ENCODE measurements at places on chromosomes 13 and 19.
A peak's percentile ranks its signal among the peaks of the same experiment; 100 is the strongest.

DNA sequence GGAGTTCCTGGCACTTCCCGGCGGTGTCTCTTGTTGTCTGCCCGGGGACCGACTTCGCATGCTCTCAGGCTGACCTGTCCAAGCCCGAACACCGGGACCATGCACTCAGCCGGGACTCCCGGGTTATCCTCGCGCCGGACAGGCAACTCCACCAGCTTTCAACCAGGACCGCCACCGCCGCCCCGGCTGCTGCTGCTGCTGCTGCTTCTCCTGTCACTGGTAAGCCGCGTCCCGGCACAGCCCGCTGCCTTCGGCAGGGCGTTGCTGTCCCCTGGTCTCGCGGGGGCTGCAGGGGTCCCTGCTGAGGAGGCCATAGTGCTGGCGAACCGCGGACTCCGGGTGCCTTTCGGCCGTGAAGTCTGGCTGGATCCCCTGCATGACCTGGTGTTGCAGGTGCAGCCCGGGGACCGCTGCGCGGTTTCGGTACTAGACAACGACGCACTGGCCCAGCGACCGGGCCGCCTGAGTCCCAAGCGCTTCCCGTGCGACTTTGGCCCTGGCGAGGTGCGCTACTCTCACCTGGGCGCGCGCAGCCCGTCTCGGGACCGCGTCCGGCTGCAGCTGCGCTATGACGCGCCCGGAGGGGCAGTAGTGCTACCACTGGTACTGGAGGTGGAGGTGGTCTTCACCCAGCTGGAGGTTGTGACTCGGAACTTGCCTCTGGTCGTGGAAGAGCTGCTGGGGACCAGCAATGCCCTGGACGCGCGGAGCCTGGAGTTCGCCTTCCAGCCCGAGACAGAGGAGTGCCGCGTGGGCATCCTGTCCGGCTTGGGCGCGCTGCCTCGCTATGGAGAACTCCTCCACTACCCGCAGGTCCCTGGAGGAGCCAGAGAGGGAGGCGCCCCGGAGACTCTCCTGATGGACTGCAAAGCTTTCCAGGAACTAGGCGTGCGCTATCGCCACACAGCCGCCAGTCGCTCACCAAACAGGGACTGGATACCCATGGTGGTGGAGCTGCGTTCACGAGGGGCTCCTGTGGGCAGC is 661 bp downstream of the FREM2 start:
- DNase-seq: no peak

GRCh38 chr19:10104665-10105508 is 1.3 kb upstream of the PPAN start:
- DNase-seq: no peak

- DNase-seq: no peak
Observed at GRCh38 chr19:52694921-52695320, 39.9 kb downstream of the ZNF611 start.

GRCh38 chr19:1267477-1268225 is 1.5 kb upstream of the CIRBP start:
- DNase-seq: no peak

- DNase-seq: no peak
Observed at GRCh38 chr13:59360108-59360507, 803.6 kb downstream of the DIAPH3 start.

DNA sequence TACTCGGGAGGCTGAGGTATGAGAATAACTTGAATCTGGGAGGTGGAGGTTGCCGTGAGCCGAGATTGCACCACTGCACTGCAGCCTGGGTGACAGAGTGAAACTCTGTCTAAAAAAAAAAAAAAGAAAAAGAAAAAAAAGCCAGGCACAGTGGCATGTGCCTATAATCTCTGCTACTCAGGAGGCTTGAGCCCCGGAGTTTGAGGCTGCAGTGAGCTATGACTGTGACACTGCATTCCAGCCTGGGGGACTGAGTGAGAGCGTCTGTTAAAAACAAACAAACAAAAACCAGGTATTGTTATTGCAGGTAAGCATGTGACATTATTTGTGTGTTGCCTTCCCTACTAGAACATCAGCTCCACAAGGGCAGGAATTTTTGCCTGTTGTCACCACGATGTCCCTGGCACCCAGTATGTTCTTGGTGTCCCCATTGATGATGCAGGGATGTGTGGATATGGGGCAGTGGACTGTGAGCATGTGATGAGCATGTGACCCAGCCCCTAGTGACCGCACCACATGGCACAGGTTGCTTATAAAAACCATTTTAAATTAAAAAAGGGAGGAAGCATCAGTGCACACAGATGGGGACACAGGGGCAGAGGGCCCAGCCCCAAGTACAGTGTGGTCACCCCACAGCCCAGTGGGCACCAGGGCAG is 1.6 kb upstream of the KANK2 start:
- no peak for DNase-seq

DNA sequence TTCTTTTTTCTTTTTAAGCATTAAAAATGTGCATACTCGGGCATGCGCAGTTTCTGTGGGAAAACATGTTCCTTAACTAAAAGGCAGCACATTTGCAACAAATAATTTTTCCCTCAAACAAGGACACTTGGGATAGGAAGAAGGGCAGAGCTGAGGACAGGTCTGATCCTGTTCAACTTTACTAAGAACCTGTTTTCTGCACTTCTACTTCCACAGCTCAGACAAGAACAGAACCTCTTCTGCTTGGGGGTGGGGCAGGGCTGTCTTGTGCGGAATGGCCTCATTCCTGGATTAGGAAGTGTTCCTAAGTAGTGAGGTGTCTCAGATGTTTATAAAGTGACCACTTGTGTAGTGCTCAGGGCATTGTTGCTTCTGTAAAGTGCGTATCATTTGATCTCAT is 18.3 kb downstream of the SAFB start:
- DNase-seq: no peak

DNA sequence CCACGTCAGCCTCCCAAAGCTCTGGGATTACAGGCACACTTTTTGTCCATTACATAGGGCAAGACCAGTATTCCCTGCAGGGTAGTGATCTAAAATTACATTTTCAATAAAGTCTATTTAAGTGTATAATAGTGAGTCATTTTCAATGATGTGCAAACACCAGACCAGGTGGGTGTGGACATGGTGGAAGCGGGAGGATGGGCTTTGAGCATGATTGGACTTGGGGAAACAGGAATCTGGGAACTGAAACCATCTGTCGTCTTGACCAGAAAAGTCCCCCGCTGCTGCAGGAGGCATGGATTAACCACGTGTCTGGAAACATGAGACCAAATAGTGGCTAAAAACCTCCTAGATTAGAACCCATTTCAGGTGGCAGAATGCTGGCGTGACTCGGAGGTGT is 4.9 kb downstream of the FXYD3 start:
- DNase-seq: peak; percentile 56

DNA sequence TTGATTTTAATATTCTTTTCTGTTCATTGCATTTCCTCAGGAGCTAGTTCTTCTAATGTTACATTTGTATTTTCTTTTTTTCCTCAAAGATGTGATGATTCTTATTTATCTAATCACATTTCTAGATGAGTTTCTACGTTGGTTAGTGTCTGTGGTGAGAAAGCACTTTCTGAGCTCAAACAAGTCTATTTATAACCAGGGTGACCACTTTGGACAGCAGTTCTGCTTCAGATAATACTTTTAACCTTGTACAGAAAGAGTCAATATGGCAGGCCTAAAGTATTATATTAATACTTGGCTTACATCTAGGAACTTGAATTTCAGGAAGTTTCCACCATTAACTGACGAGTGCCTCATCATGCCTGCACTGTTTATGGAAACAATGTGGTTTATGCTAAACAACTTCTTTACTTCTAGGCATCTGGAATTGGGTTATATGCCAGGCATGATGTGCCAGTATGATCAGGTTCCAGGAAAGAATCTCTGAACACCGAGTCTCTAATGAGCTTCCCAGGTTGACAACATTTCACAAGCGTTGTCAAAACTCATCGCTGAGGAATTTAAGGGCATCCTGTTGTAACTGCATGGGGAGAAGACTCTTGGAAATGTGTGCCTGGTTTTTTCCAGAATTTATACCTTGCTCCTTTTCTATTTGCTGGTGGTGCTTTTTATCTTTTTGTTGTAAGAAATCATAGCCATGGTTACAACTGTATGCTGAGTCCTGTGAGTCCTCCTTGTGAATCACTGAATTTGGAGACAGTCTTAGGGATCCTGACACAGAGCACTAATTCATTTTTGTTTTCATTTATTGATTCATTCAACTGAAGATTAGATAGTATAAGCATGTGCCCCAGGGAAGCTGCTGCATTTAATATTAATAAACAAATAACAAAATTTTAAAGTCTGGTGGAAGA is 344.4 kb upstream of the PCDH9 start:
- DNase-seq: no peak

GRCh38 chr19:34489175-34489574 is 7.6 kb downstream of the WTIP start:
- no peak for DNase-seq

DNA sequence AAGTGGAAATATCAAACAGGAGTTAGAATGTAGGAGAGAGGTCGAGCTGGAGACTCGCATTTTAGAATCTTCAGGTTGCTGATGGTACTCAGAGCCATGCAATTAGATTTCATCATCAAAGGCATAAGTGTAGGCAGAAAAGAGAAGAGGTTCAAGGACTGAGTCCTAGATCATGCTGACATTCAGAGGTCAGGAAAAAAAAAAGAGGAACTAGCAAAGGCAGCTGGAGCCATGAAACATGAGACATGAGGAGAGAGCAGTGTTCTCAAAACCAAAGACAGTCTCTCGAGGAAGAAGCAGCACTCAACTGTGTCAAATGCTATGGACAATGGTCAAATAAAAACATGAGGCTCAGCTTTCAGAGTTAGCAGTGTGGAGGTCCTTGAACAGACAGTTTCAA is 12.4 kb upstream of the TPP2 start:
- DNase-seq: no peak

- no peak for DNase-seq
Observed at GRCh38 chr19:46744005-46744691, 1.7 kb upstream of the FKRP start.

DNA sequence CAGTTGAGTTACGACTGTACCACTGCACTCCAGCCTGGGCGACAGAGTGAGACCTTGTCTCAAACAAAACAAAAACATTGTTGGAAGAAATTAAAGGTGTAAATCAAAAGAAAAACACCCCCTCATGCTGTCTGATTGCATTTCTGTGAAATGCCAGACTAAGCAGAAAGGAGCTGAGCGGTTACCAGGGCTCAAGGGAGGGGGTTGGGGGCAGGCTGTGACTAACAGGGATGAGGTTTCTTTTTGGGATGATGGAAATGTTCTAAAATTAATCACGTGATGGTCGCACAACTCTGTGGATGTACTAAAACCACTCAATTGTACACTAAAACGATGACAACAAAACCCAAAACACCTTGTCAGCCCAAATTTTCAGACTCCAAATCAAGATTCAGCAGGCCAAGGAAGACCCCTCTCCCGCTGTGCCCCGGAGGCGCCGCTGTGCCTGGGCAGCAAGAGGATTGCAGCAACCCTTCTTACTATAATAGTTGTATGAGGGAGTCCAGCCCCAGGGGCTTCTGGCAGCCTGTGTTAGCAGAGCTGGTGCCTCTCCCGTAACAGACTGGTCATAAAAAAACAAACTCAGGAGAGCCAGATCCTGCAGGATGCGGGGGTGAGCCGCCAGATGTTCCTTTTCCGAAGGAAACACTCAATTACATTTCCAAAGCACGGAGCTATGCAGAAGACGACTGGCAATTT is 20.9 kb downstream of the CAPS start:
- DNase-seq: peak; percentile 79

- DNase-seq: no peak
Observed at GRCh38 chr19:13797870-13798269, 2.6 kb downstream of the ZSWIM4 start.

DNA sequence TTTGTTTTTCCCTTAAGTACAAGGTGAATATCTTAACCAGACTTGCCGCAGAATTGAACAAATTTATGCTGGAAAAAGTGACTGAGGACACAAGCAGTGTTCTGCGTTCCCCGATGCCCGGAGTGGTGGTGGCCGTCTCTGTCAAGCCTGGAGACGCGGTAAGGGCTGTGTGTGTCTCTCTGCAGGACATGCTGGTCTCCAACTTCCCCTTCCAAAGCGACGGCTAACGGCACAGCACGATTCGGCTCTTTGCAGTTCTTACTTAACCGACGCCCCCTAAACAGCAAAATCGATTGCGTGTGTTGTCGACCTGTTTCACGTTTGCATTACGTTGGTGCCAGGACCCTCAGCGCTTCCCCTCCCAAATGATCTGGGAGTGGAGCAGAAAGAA is 73.2 kb downstream of the GGACT start:
- no peak for DNase-seq

DNA sequence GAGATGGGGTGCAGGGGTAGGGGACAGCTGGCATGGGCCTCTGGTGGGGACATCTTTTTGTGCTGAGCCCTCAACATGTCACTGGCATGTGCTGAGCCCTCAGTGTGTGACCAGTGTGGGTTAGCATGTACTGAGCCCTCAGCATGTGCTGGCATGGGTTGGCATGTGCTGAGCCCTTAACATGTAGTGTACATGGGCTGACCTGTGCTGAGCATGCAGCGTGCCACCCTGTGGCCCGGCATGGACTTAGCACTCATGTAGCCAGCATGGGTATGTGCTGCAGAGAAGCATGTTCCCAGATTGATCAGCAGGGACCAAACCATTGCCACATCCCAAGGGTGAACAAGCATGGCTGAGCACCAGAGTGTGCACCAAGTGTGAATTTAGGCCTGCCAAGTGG is 11.5 kb downstream of the HIPK4 start:
- no peak for DNase-seq

GRCh38 chr13:112904436-112904960 is 64.5 kb upstream of the MCF2L start:
- DNase-seq: no peak

DNA sequence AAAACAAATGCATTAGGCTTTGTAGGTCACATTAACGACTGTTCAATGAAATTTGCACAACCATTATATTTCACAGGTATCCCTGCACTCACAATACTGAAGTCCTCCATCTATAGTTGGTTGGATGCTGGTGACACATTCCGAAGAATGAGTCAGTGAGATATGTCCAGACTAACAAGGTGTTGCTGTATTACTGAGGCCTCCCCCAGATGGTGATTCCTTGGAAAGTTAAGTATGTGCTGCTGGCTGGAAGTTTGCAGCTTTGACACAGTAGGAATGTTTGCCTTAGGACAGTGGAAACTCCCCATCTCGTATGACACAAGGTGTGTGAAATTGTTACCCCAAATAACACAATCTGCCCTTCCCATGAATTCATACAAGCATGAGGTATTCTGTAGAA is 46.6 kb downstream of the FGF14 start:
- no peak for DNase-seq

DNA sequence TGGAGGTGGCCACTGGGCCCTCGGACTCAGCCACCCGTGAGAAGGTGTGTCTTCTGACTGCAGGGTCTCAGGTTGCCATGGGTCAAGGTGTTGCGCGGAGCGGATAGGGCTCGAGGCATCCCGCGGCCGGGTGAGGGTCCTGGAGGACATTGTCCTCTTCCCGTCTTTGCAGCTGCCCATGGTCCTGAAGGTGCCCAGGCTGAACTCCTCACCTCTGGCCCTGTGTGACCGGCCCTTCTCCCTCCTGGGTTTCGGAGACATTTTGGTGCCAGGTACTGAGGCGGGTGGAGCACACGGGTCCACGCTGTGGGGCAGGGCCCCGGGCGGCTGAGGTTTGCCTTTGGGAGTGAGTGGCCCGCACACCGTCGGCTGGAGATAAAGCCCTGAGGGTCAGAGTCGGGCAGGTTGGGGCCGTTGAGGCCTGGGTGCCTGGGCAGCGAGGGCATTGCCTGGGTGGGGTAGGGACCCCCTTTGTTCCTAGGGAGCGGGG is 15.6 kb upstream of the TMPRSS9 start:
- DNase-seq: no peak

Measured in AG08396 (cell line).